ENCODE measurements at places on chromosomes 3 and 15.

DNA sequence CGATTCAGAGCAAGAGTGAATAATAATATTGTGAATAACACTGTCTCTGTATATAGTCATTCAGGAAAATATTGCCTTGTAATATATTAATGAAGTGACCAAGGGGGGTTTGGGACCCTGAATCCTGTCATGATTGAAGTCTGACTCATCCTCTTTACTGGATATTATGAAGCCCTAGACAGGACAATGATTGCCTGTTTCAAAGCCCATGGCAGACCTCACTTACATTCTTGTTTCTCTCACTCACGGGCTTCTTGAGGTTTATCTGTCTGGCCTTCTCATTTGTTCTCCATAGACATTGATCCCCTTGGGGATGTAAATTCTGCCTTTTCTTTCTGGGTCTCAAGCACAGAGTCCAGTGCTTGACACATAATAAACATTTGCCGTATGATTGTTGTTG, 449.3 kb upstream of the THRB start:
- DNase-seq: no peak

GRCh38 chr15:48383031-48383430, 51.8 kb downstream of the DUT start:
- DNase-seq: no peak

- DNase-seq: no peak
These were observed 29.4 kb upstream of the SEMA3F start for GRCh38 chr3:50125541-50126286.

GRCh38 chr15:90086868-90087268, 15.4 kb downstream of the IDH2 start:
- DNase-seq: no peak

GRCh38 chr3:87260270-87260669, 16.1 kb downstream of the POU1F1 start:
- peak; percentile 27 for DNase-seq

DNA sequence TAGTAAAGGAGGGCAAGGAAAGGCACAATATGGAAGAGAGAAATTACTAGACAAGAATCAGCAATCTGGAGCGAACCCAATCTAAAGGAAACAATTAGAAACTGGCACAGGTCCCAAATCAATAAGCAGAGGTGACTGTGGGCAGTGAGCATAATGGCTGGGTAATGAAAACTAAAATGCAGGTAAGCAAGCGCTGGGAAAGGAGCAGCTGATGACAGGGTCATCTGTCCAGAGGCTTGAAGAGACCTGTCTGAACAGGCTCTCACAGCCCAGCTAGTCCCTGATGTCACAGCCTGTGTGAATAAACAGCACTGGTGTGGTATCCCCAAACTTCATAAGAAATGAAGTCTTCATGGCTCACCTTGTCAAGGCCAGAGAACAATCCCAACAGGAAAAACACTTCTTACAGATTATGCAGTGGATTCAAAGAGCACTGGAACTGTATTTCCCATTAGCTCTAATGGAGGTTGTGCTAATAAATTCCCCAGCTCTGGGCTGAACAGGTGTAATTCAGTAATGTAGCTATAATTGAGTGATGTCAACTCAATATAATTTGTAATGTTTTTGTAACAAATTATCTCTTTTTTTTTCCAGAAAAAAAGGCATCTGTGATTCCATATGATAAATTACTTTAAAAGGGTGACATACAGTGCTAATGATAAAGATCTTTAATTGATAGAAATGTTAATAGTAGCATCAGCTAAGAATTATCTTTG, 197.3 kb downstream of the FHIT start:
- no peak for DNase-seq

DNA sequence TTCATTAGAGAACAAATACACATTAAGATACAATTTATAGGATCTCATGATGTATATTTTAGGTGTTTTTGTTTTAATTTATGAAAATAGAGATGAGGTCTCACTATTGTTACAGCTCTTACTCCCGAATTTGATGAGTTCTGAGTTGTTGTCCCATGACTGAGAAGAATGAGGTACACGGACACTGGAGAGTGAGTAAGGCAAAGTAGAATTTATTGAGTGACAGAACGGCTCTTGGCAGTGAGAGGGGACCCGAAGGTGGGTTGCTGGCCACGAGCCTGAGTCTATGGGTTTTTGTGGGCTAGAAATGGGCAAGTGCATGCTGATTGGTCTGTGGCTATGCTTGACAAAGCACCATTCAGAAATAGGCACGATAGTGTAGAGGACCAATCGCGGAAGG, 3.1 kb upstream of the RNF168 start:
- no peak for DNase-seq

DNA sequence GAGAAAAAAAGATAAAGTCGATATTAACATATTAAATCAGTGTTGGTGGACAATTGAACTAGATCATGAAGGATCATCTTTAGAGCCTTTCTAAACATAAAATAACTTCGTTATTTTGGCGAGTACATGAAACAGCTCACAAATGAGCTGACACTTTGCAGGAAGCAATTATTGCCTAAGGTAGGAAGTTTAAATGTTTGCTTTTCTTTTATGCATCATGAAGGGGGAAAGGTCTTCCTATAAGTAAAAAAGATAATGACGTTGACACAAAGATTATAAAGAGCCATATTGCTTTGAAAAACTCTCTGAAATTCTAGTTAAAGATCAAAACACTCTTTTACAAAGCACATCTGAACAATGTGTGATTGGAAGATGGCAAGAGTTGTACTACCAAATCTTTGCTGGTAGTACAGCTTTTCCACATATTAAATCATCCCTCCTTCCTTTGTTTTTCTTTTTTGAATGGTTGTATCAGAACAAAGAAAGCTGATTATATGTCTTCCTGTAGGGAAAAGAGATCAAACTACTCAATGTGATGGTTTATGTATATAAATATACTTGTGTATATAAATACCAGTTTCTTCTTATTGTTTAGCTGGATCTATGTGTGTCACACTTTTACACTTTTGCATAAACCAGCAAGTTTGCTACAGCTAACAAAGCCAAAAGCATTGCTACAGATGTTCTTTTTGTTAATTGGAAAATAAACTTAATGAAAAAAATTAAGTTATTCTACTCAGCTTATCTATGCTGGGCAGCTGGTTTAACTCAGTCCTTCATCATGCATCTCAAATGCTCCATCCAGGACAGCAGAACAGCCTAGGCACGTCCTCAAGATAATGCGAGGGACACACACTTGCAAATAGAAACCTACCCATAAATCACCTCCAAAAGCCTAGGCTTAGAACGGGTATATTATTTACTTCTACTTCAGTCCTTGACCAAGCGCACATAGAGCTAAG, 850.8 kb upstream of the ROBO1 start:
- DNase-seq: no peak

GRCh38 chr15:69666441-69666882, 213.8 kb downstream of the RPLP1 start:
- peak; percentile 53 for DNase-seq

- DNase-seq: no peak
These were observed 902 bp upstream of the ZCWPW2 start for GRCh38 chr3:28347374-28348264.

- no peak for DNase-seq
These were observed 72.4 kb downstream of the TFRC start for GRCh38 chr3:196009456-196009855.

DNA sequence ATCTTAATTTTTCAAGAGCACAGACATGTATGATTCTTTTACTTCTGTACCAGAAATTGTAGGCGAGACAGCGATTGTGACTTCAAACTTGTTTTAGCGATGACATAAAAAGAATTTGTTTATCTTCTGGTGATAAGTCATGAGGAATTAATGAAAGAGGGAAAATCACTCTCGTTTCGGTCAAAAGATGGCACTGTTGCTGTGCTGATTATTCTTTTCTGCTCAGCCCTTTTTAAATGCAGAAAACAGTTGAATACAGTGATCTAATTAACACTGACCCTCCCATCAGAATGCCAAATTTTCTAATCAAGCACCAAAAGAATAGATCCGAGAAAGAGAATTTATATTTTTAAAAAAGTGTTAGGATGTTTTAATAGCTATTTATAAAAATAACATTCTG, 52.6 kb downstream of the NSUN3 start:
- DNase-seq: no peak

DNA sequence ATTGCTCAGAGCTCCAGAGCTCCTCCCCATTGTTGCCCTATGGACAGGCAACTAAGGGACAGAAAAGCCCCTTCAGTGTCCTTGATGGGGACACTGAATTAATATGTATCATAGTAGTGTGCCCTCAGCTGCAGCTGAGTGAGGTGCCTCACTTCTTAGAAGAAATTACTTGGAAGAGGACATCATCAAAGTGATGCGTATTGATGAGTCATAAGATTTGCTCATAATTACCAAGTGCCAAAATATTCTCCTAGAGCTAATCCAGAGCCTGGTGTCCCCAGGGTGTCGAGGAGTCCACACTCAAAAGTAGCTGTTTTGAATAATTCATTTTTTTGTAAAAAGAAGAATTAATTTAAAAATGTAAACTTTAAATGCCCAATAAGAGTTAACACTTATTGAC, 200.7 kb upstream of the SEMA6D start:
- DNase-seq: no peak

DNA sequence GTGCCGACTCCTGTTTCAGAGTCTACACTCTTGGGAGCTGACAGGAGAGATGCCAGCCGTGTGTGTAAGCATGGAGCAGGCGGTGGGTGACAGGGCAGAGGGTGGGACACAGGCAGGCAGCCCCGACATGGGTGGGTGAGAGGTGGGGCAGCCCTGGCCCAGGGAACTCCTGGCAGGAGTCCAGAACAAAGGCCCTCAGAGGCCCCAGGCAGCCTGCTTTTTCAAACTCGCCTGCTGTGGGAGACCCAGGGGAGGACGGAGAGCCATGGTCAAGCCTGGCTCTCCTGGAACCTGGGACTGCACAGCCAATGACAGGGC, 29.3 kb upstream of the SLC41A3 start:
- no peak for DNase-seq

DNA sequence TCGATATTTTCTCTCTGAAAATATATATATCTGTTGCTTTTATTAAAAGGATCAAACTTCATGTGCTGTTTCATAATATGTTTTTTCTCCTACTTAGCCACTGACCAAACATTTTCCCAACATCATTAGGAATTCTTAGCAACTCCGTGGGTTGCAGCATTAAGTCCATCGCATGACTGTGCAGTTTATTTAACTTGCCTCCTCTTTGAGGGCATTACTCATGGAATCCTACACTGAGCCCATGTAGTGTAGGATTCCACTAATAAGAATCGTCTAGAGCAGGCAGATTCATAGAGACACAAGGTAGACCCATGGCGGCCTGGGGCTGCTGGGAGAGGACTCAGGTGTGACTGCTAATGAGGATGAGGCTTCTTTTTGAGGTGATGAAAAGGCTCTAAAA, 49.3 kb downstream of the CMTM6 start:
- no peak for DNase-seq

GRCh38 chr15:55254916-55255679, 34.5 kb downstream of the RAB27A start:
- DNase-seq: no peak

DNA sequence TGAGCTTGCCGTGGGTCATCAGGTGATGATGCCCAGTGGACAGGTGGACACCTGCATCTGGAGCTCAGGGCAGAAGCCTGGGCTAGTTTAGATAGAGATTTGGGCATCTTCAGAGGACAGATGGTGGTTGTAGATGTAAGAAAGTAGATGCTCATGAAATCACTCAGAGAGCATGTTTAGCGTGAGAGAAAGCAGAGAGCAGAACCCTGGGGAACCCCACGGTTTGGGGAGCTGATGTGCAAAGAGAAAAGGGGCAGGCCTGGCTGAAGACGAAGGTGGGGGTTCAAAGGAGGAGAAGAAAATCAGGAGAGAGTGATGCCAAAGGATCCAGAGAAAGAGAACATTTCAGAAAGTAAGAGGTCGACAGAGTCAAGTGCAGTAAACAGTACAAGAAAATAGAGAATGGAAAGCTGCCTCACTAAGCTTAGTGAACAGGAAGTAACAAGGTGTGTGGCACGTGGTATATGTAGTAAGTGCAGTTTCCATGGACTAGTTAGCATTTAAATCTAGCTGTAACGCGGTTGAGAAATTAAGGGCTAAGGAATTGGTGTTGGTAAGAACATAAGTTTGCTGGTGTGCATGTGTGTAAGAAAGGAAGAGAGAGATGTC, 13.5 kb downstream of the TIGIT start:
- DNase-seq: no peak

- no peak for DNase-seq
These were observed 641 bp downstream of the ACVR2B start for GRCh38 chr3:38454178-38454883.

Data from right hindlimb (tissue), 1 donor.